GM12878 (cell line): ENCODE measurements at places on chromosomes 7 and 10.

- DNase-seq = no peak
These were observed 260.2 kb downstream of the AUTS2 start for GRCh38 chr7:69858471-69858870.

GRCh38 chr7:34227525-34227924, 322.2 kb downstream of the BMPER start:
- no peak for DNase-seq

GRCh38 chr7:95730493-95731280, 41.7 kb upstream of the DYNC1I1 start:
- DNase-seq = no peak

GRCh38 chr7:36153571-36154097, 580 bp downstream of the EEPD1 start:
- DNase-seq = no peak

- DNase-seq = no peak
These were observed 23.9 kb upstream of the REEP3 start for GRCh38 chr10:63497321-63497720.

GRCh38 chr7:27048438-27048837, 47.4 kb downstream of the HOXA1 start:
- DNase-seq = no peak

- no peak for DNase-seq
These were observed 69.3 kb downstream of the ETV1 start for GRCh38 chr7:13920053-13920697.

GRCh38 chr7:92832534-92833023, 3.8 kb downstream of the CDK6 start:
- DNase-seq = no peak

GRCh38 chr10:13769946-13770345, 183.2 kb downstream of the PRPF18 start:
- no peak for DNase-seq
